Activated naive CD8-positive, alpha-beta T cell treated with anti-CD3 and anti-CD28 coated beads, Interleukin-2, amount 10 ng/mL, durations not matched to agents 7 days and 5 days (primary cell): ENCODE measurements at places on chromosomes 16 and 17. TPM values are rescaled to one million over a fixed set of nuclear protein-coding genes. Genes with fewer than 3 reads are reported as not detected.

The MT1M gene
- not detected for total RNA-seq

The KRTAP4-6 gene
- total RNA-seq: not detected

The EME1 gene
- 28.8 TPM for total RNA-seq

The TBC1D3L gene
- 16.8 TPM for total RNA-seq

The CAVIN1 gene
- 5.3 TPM for total RNA-seq

The SDR42E2 gene
- total RNA-seq: 0.23 TPM

The KRTAP4-3 gene
- total RNA-seq: not detected

The SLC47A2 gene
- total RNA-seq: not detected

The HOXB4 gene
- total RNA-seq: 5.3 TPM

The TBX4 gene
- total RNA-seq: not detected

The GALR2 gene
- total RNA-seq: not detected

The USP7 gene
- 162 TPM for total RNA-seq

The PRM1 gene
- not detected for total RNA-seq

The SYT17 gene
- total RNA-seq: not detected

The NEUROD2 gene
- not detected for total RNA-seq

The OR1A1 gene
- not detected for total RNA-seq

The TMEM106A gene
- total RNA-seq: 20.3 TPM

The ENO3 gene
- total RNA-seq: 31.4 TPM

The PITPNC1 gene
- total RNA-seq: 100 TPM

The WDR81 gene
- 36.7 TPM for total RNA-seq

The BEAN1 gene
- total RNA-seq: not detected

The TBC1D3E gene
- not detected for total RNA-seq

The ASPHD1 gene
- 0.42 TPM for total RNA-seq

The RPL38 gene
- total RNA-seq: 1,138 TPM

The CNEP1R1 gene
- 31.7 TPM for total RNA-seq

The MAP2K6 gene
- total RNA-seq: 13.6 TPM

The MT4 gene
- total RNA-seq: not detected

The TSNAXIP1 gene
- total RNA-seq: not detected

The LPO gene
- not detected for total RNA-seq

The TLCD2 gene
- 0.30 TPM for total RNA-seq

The ZG16 gene
- total RNA-seq: not detected

The PRR29 gene
- total RNA-seq: 1.00 TPM

The TBC1D3H gene
- 2.6 TPM for total RNA-seq

The PRKCB gene
- total RNA-seq: 123 TPM

The IL17C gene
- total RNA-seq: not detected

The IL34 gene
- total RNA-seq: not detected

The FLYWCH2 gene
- 21.0 TPM for total RNA-seq

The CES1 gene
- total RNA-seq: not detected

The SYNGR3 gene
- total RNA-seq: 2.2 TPM

The MMD gene
- total RNA-seq: 40.6 TPM

The ENDOV gene
- total RNA-seq: 17.8 TPM

The KRTAP4-4 gene
- not detected for total RNA-seq

The PIMREG gene
- 21.1 TPM for total RNA-seq

The GDE1 gene
- total RNA-seq: 22.0 TPM

The SGSM2 gene
- 131 TPM for total RNA-seq
